DMS153 (cell line): ENCODE measurements at places on chromosomes 6 and 20.

GRCh38 chr20:54980103-54980960 is 504.9 kb downstream of the DOK5 start:
- no peak for DNase-seq

GRCh38 chr6:26267083-26267589 is 97.9 kb upstream of the BTN3A2 start:
- no peak for DNase-seq

DNA sequence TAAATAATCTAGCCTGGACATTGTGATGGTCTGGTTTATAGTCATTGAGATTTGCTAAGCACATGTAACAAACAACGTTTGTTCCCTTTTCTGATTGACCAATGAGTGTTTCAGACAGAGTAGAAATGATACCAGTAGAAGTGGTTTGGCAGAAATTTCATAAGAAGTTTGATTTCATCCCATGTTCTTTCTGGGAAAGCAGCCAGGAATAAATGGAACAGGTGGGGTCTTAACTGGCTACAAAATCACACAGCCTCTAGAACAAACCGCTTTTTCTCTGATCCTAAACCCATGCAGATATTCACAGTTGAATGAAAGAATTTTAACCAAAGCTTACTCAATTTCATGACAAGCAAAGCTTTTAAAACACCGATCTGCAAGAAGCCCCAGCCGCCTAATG is 227.5 kb downstream of the UST start:
- DNase-seq = no peak

GRCh38 chr20:3670511-3670910 is 7.3 kb upstream of the GFRA4 start:
- no peak for DNase-seq

- no peak for DNase-seq
These were observed 9.2 kb downstream of the CYB5R4 start for GRCh38 chr6:83868639-83869038.
